ENCODE measurements at places on chromosomes 3 and 15. TPM values are rescaled to one million over a fixed set of nuclear protein-coding genes. Genes with fewer than 3 reads are reported as not detected.
A peak's percentile ranks its signal among the peaks of the same experiment; 100 is the strongest.

DNA sequence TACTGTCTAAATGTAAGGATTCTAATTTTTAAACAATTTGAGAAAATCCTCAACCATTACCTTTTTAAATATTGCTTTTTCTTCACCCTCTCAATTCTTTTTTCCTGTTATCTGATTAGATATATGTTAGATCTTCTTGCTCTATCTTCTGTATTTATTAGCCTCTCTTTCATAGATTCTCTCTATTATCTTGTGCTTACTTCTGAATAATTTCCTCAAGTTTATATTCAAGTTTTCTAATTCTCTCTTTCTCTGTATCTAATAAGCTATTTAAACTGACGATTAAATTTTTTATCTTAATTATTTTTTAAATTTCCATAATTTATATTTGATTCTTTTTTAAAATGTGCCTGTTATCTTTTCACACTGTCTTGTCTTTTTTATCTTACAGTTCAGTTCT lies 10.6 kb upstream of the MECOM start:
- no peak for DNase-seq

PRSS50 gene
- 0.16 TPM for total RNA-seq

GRCh38 chr3:67655364-67656121 lies 1.1 kb upstream of the SUCLG2 start:
- peak; percentile 50 for DNase-seq

DNA sequence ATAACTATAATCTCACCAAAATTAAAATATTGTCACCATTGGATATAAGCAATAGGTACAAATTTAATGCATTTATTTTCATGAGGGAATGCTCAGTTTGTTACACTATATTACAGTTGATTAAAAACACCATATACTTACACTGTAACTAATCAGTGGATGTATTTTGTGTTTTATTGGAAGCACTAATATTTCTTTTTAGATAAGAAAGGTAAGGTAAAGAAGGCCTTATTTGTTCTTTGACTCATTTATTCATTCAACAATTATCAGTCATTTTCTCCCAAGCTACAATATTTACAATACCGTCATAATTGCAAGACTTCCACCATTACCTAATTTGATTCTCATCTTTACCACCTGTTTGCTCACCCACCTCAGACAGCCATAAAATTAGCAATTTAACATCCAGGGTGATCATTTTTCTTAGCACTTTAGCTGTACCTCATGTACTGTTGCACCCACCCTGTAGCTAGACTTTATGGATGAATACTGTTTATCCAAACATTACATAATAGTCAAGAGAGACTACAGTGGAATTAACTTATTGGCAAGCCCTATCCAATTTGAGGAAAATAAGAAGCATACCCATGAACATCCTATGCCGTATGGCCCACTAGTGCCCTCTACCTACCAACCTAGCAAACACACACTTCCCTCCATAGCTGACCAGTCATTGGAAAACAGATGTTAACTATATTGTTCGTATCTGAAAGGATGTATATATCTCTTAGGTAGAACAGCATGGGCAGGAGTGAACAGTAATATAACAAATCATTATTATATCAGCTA lies 229.6 kb downstream of the BBX start:
- DNase-seq: no peak

DNA sequence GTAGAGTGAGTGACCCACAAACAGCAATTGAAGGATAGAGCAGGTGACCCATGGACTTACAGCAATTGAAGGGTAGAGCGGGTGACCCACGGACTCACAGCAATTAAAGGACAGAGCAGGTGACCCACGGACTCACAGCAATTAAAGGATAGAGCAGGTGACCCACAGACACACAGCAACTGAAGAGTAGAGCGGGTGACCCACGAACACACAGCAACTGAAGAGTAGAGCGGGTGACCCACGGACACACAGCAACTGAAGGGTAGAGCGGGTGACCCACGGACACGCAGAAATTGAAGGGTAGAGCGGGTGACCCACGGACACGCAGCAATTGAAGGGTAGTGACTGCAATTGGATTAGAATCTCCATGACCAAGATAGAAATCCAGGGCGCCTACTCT lies 9.8 kb upstream of the TNK2 start:
- DNase-seq: no peak

DNA sequence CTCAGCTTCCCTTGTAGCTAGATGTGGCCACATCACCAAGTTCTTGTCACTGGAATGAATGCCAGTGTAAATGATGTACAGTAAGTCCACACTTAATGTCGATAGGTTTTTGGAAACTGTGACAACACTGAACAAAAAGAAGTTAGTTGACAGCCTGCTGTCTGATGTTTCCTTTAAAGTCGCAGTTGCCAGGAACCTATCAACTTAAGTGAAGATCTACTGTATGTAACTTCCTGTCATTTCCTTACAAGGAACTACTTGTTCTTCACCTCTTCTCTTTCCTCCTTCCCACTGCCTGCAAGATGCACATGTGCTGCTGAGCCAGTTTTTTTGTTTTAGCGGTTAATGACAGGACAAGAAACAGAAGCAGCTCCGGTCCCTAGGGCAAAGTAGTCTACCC lies 44.6 kb downstream of the HDGFL3 start:
- DNase-seq: no peak

LRRC3B gene
- total RNA-seq: 0.35 TPM

GRCh38 chr3:96072226-96072625 lies 742.2 kb upstream of the EPHA6 start:
- DNase-seq: no peak

DNA sequence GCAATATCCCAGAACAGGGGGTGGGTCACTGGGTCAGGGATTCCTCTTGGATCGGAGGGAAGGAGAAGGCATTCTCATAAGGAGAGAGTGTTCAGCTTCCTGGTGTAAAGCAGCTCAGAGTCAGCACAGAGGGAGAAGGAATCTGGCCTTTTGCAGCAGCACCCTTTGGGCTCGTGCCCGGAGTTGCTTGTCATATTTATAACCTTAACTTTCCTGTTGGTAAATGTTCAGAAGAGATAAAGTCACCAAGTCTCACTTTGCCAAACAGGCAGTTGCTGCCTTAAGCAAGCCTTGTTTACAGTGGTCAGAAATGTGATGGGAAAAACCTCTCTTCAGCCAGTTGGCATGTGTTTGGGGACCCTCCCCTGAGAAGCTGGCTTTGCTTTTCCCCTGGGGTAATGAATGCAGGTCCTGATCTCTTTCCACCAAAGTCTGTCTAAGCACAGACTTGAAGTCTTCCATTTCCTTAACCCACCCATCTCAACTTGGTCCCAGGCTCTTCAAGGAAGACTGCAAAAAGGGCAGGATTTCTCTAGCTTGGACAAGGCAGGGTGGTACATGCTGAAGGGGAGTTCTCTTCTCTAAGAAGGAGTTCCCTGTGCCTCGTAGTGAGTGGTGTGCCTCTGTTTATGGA lies 206.9 kb upstream of the BHLHE40 start:
- peak; percentile 86 for DNase-seq

HHLA2 gene
- 169 TPM for total RNA-seq

LRRC31 gene
- total RNA-seq: 16.5 TPM

DNA sequence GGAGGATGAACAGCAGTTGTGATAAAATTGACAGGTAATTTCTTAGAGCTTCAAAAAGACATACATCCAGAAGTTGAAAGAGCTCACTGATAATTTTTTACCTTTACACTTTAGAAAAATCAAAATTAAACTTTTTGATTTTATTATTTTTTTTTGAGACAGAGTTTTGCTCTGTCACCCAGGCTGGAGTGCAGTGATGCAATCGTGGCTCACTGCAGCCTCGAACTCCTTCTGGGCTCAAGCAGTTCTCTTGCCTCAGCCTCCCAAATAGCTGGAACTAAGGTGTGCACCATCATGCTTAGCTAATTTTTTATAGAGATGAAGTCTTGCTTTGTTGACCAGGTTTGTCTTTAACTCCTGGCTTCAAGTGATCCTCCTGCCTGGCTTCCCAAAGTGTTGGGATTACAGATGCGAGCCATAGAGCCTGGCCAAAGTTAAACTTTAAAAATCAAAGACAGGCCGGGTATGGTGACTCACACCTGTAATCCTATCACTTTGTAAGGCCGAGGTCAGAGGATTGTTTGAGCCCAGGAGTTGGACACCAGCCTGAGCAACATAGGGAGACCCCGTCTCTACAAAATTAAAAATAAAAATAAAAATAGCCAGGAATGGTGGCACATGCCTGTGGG lies 21.7 kb downstream of the PLA2G4F start:
- DNase-seq: no peak

- DNase-seq: no peak
Measured at GRCh38 chr3:37551857-37552256, 309.8 kb upstream of the CTDSPL start.

- no peak for DNase-seq
Measured at GRCh38 chr15:36738817-36739216, 159.4 kb downstream of the CDIN1 start.

GRCh38 chr15:49248291-49248690 lies 78.2 kb downstream of the GALK2 start:
- DNase-seq: no peak

- DNase-seq: no peak
Measured at GRCh38 chr15:62124176-62124972, 40.7 kb downstream of the C2CD4B start.

KCNAB1 gene
- 1.2 TPM for total RNA-seq

- no peak for DNase-seq
Measured at GRCh38 chr3:72810659-72811434, 37.4 kb downstream of the SHQ1 start.

GRCh38 chr3:14787630-14788029 lies 31.1 kb upstream of the FGD5 start:
- DNase-seq: no peak

- DNase-seq: no peak
Measured at GRCh38 chr3:125011941-125012340, 43.9 kb downstream of the HEG1 start.

DNA sequence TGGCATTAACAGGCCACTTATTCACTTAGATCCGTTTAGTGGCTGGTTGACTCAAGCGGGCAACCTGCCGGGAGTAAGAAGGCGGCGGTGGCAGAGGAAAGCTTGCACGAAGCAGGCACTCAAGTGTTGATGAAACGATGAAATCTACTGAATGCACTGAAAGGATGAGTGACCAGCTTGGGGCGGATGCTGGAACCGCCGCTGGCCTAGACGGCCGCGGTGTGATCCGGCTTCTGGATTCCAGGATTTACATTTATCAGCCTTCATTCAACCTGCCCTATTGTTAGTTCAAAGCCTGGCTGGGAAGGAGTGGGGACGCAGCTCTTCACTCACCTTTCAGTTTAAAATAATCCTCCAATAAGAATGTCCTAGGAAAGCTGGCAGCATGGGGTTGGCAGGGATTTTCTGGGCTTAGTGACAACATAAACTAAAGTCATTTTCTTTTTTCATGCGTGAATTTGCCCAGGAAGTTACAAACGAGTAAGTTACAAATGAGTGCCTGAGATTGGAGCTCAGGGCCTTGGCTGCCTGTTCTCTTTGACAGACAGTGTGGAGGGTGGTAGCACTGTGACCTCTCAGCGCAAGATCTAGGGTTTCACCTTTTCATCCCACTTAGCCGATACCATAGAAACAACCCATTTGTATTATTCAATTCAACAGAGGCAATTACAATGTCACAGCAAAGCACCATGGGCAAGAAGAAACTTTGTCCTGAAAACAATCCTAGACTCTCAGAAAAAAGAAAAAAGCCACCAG lies 1.1 kb upstream of the PLCH1 start:
- no peak for DNase-seq

GRCh38 chr15:63051156-63052066 lies 8.9 kb downstream of the TPM1 start:
- peak; percentile 80 for DNase-seq

DNA sequence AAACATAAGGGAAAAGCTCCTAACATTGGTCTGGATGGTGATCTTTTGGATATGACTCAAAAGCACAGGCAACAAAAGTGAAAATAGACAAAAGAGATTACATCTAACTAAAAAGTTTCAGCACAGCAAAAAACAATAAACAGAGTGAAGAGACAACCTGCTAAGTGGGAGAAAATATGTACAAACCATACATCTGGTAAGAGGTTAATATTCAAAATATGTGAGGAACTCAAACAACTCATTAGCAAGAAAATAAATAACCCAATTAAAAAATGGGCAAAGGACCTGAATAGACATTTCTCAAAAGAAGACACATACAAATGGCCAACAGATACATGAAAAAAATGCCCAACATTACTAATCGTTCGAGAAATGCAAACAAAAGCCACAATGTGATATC lies 19.0 kb upstream of the NR1I2 start:
- DNase-seq: no peak

- no peak for DNase-seq
Measured at GRCh38 chr15:45111390-45112142, 2.4 kb downstream of the DUOX2 start.

SI gene
- 29.5 TPM for total RNA-seq

DNA sequence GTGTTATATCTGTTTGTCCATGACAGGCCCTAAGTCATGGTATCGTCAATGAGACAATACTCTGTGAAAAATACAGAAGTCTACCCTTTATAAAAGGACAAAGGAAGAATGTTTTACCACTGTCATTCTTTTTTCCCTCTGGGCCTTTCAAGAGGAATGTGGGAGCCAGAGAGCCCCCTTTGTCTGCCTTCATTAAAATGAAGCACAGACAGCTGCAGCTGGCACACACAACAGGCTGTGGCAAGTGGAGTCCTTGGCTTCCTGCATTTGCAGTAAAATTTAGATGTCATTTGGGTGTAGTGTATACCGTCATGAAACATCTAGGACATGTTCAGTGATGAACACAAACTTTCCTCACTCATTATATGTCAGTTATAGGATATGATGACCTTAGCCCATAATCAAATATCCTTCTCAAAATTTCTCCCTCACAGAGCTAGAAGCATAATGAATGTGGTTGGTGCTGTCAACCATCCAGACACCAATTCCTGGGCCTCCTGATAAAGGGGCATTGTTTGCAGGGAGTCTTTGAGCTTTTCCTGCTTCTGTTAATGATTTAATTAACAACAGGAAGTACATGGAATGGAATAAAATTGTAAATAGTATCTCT lies 76.4 kb downstream of the DHX36 start:
- no peak for DNase-seq

Measured in mucosa of descending colon (tissue), 3 donors.